ENCODE measurements at places on chromosomes 7 and 10. TPM values are rescaled to one million over a fixed set of nuclear protein-coding genes. Genes with fewer than 3 reads are reported as not detected.

DNA sequence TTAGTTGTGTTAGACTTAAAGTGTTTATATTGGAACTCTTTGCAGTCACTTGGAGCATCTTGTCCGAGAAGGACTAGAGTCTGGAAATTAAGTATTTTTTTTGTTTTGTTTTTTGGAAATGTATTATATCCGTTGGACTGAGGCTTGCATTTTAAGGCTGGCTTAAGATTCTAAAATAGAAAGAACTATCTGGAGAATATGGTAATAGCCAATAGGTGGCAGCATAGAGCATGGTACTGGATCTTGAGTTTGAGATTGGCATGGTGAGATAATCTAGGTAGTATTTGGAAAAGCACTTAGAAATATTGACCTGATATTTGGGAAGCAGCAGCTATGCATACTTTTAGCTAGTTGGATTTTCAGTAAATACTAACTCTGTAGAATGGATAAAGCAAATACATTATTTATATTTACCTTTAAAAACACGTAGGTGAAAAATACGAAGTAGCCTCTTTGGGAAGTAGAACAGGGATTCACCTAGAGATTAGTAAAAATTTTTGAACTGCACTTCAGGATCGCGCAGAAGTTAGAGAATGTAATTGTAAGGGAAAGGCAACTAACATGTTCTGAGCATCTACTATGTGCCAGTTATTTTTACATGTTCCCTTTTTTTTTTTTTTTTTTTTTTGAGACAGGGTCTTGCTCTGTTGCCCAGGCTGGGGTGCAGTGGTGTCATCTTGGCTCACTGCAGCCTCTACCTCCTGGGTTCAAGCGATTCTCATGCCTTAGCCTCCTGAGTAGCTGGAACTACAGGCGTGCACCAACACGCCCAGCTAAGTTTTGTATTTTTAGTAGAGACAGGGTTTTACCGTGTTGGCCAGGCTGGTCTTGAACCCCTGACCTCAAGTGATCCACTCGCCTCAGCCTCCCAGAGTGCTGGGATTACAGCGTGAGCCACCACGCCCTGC, 78.6 kb downstream of the LCOR start:
- DNase-seq: no peak

DNA sequence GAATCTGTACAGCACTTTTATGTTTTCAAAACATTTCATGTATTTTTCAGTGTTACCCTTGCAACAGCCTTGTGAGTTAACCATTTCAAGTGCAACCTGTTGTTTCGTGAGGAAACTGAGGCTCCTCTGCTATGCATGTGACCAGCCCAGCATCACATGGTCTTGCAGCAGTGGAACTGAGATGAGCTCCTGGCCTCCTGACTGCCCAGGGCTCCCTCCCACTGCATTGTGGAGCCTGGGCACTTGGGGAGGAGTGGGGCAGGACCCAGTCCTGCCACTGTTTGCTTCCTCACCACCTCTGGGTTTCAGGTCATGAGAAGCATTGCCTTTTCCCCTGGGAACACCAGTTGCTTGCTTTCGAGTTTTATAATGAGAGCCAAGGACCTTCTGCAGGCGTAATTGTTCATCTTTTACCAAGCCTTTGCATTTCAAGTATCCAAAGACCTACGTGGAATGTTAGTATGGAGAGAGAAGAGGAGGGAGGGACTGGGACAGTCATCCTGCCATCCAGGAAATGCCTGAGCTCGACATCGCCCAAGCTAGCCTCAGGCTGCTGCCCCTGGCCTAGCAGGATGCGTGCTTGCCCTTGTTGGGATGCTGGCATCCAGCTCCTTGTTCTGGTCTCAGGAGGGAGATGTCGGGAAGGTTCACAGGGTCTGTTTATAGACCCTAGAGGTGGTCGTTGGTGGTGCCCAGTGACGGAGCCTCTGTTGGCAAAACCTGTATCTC, 32.3 kb upstream of the BHLHA15 start:
- DNase-seq: no peak

- DNase-seq: no peak
These were observed 23.6 kb downstream of the HECW1 start for GRCh38 chr7:43136064-43136463.

DNA sequence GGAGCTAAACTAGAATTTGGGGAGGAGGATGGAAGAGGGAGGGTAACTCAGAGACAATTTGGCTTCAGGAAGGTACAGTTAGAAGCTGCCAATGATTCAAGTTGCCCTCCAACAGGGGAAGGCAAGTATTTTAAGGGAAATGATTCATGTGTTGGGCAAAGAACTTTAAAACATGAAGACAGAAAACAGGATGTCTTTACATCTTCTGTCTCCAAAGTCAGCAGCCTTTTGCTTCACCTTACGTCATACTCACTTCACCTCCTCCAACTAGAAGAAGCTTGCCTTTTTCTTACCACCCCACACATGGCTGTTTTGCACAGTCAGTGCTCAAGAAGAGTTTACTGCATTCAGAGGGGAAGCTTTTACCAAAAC, 36.1 kb downstream of the PPP1R3C start:
- DNase-seq: no peak

- DNase-seq: no peak
These were observed 179.3 kb downstream of the PFKFB3 start for GRCh38 chr10:6382081-6382480.

Gene FAM221A
- total RNA-seq: 23.2 TPM

Gene AMPH
- total RNA-seq: 9.4 TPM

Gene GLRX3
- total RNA-seq: 80.1 TPM

Measured in glutamatergic neuron (in vitro differentiated cells).